SK-N-DZ (cell line): ENCODE measurements at places on chromosomes 4 and X.

- no peak for DNase-seq
Observed at GRCh38 chrX:103157496-103158316, 57.2 kb upstream of the BEX4 start.

DNA sequence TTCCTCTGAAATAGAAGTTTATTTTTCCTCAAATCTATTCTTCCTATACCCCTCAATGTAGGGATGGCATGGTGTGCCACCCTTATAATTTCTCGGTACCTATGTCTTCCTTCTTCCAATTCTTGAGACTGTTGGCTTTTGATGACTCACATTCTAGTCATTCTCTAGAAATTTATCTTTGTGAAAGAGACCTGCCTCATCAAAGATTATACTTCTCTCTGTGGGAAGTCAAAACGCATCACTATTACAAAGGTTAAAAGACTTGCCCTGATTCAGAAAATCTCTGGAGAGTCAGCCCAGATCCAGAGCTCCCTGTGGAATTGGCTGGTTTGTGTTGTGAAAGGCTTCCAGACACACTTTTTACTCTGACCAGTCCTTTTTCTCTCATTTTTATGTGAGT is 65.9 kb upstream of the FSTL5 start:
- no peak for DNase-seq

- DNase-seq, result peak; percentile 67
Observed at GRCh38 chr4:80072228-80072743, 743 bp downstream of the ANTXR2 start.

DNA sequence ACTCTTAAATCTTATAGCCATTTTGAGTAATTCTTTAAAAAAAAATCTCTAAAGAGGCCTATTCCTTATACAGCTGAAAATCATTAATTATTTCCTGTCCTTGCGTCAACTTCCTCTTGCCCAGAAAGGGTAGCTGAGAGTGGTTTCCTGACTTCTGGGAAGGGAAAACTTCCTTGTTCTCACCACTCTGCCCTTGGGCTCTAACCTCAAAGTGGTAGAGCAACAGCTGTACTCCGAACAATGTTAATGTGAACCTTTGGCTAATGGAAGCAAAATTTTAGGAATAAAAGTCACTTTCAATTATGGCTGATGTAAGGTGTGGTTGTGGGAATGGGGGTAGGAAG is 15.3 kb downstream of the KLHL2 start:
- no peak for DNase-seq

- no peak for DNase-seq
Observed at GRCh38 chrX:85108165-85108564, 104.5 kb downstream of the APOOL start.

DNA sequence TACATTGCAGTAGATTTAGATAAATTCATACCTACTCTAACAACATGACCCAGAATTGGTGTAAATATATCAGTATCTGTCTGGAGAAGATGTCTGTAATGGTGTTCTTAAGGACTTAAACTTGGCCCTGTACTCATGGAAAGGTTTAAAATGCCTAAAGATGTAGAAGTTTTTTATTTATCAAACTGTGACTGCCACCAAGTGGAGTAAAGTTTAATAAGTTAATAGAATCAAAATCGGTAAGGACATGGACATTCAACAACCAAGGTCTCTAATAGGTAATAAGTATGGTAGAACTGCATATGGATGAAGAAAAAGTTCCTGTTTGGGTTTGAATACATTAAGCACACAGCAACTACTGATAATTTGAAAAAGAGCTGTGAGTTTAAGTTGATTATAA is 474.0 kb upstream of the NDST3 start:
- no peak for DNase-seq

DNA sequence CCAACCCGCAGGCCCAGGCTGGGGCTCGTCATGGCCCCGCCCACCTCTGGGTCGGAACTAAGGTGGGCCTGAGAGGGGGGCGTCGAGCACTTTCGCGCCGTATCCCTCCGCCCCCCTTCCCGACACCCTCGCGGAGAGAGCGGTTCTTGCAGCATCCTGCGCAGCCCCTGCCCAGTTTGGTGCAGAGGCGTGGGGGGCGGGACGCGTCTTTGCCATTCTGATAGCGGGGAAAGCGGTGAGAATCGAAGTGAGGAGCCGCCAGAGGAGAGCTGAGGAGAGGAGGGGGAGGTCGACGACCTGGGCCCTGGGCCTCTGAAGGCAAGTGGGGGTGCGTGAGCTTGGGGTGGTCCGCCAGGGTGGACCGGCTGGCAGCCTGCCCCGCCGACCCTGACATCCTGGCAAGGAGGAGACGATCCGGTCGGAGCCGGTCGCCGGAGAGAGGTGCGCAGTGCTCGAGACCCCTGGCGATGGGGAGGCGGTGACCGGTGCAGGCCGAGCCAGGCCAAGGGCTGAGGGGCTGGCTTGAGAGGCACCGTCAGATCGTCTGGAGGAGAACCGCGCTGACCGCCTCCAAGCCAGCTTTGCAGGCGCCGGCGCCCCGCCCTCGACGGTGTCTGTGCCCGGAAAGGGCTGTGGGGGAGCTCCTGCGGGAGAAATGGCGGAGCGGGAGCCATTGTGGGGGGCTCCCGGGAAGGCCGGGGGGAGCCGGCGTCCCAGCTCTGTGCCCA is 25.5 kb downstream of the GPRASP3 start:
- DNase-seq, result no peak

DNA sequence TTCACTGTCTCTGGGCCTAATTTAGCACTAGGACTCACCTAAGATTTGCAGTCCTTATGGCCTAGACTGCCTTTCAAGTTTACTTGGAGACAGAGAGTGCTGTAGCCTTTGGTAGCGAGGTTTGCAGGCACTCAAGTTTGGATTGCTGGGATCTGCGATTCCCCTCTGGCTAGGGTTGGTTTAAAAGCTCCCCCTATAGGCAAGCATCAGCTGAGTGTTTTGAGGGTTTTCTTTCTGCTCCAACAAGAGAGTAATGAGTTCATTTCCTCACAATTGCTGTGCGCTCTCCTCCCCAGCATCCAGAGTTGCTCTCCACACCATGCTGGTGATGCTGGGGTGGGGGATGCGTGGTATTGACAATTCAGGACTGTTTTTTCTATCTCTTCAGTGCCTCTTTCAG is 206.9 kb downstream of the GLUD2 start:
- DNase-seq, result no peak

- no peak for DNase-seq
Observed at GRCh38 chr4:123547216-123548165, 150.9 kb downstream of the SPRY1 start.

DNA sequence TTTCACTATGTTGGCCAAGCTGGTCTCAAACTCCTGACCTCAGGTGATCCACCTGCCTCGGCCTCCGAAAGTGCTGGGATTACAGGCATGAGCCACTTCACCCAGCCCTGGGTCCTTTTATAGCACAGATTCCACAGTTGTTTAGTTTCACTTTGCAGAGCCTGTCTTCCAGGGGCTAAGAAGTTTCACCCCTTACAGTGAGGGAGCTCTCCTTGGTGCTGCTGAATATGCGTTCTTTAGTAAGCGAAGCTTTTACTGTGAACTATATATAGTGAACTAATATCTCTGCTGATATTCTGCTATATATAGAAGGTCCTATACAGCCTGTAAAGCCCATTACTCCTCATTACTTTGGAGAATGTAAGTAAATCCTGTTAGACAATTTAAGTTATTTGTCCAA is 4.2 kb downstream of the TCEAL6 start:
- no peak for DNase-seq

DNA sequence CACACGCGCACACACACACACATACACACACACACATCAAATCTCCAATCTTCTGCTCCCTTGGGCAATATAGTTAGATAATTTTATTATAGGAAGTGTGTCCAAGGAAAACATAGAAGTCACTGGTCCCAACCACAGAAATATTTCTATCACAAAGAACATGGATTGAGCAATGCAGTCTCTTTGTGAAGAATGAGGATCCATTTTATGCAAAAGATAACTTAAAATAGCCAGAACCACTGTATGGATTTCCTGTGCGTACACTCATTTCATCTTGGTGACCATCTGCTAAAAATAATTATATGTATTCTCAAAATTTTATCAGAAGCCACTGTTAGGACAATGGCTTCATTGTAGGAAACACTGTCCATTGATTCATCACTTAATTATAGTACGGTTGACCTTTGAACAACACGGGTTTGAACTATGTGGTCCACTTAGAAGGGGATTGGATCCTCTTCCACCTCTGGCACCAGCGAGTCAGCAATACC is 169.6 kb upstream of the MXRA5 start:
- no peak for DNase-seq

DNA sequence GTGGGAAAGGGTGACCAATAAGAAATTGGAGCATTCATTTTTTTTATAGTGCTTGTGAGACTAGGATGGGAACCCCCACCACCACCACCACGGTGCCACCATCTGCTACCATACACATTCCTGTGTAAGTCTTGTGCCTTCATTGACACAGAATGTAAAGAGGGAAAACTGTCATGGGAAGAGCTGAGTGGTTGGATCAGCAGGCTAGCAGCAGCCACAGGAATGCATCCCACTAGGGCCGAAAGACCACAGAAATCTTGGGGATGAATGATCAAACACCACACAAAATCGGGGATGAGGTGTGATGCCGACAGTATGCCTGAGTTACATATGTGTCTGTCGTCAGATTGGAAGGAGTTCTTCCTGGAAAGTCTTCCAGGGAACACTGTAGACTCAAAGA is 69.2 kb downstream of the SRPX start:
- DNase-seq, result no peak

- no peak for DNase-seq
Observed at GRCh38 chr4:105135785-105136184, 10.9 kb upstream of the TET2 start.

GRCh38 chr4:189029976-189030504 is 890.8 kb downstream of the TRIML1 start:
- DNase-seq, result no peak

DNA sequence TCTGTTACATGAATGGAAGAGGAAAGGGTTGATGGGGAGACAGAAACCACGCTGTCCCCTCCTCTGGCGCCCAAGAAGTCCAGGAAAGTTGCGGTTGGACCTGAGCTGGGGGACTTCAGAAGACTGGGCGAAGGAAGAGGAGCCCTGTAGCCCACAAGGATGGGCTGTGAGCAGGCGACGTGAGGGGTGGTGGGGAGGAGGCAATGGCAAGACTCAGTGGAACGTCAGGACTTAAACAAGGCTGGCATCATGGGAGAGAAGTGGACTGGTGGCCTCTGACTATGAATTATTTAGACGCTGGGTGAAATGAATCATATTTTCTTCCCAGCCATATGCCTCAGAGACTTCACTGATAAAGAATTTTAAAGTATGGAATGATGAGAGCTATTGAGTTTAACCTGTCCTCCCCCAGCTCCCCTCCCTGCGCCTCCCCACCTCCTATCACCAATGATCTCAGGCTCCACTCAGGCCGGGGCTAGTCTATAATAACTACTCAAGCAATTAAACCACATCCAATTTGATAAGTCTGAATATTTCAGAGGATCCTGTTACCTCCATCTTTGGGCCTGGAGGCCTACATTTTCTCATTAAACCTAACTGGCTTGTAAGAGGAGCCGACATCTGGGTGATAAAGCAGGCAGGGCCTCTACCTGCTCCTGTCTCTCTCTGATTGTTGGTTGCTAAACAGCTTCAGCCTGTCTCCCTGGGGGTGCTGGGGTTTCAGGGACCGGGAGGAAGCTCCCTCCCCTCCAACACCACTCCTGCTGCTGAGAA is 63.6 kb downstream of the SMIM20 start:
- peak; percentile 90 for DNase-seq

- DNase-seq, result no peak
Observed at GRCh38 chr4:25728886-25729285, 73.2 kb downstream of the SLC34A2 start.

DNA sequence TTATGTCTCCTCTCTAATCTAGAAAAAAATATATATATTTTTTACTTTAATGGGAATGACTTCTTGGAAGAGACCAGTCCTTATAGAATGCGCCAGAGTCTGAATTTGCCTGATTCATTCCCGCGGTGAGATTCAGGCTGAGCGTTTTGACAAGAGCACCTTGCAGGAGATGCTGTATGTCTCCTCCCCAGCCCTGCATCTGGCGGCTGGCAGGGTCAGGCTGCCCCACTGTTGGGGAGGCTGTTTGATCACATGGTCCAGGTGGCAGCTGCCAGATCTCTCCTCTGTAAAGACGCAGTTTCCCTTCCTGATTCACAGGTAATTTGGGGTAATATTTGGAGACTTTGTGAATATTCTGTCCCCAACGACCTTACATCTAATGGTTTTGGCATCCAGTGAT is 9.7 kb downstream of the PDZD4 start:
- DNase-seq, result no peak

- no peak for DNase-seq
Observed at GRCh38 chrX:71216485-71216884, 6.5 kb upstream of the GJB1 start.

- no peak for DNase-seq
Observed at GRCh38 chrX:36983831-36984230, 24.3 kb upstream of the FAM47C start.

GRCh38 chrX:96982161-96982560 is 98.5 kb downstream of the RPA4 start:
- DNase-seq, result no peak

GRCh38 chr4:172953896-172954568 is 214.6 kb upstream of the GALNT7 start:
- DNase-seq, result no peak

- peak; percentile 58 for DNase-seq
Observed at GRCh38 chrX:110008011-110008635, 5.2 kb downstream of the TMEM164 start.

DNA sequence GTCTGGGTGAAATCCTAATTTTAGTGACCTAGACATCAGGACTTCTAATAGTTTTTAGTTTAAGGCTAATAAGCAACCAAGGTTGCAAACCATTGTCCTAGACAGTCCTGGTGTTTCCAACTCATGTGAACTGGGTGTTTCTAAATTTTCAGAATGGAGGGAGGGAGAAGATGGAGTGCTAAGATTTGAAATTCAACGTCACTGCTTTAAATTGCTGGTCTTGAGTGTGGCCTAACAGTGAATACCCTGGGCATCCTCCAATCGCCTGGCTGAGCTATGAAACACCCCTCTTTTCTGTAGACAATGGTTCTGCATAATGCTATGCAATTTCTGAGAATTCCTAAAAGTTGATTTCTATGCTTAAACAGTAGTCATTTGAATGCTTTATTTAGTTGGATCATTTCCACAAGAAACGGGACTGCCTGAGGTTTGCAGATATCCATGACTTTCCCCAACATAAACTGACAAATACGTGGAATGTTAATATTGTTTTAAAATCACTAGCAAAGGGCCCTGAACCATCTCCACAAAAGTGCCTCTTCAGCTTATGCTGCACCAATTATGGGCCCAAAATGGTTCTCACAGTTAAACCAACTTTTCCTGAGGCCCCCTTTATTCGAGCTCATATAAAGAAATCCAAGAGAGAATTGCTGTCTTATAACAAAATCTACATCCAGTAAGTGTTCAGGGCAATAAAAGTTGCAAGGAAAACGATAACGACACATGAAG is 1.1 kb downstream of the FBXL5 start:
- peak; percentile 51 for DNase-seq

DNA sequence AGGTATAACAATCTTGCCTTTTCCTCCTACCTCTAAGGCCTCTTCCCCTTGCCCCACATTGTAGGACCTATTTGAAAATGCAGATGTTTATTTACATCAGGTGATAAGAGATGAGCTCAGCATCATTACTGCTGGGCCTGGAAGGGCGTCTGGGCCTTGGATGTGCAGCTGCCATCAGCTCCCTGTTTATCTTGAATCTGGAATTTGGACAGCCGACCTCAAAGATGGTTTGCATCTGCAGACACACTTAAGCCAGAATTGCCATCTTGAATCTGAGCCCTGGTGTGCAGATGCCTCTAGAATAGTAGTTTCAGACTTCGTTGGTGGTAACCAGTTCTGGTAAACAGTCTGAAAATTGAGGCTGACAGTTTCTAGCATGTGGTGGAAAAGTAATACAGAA is 59.0 kb downstream of the FAM193A start:
- peak; percentile 83 for DNase-seq

GRCh38 chr4:70392057-70392776 is 5.5 kb upstream of the OPRPN start:
- DNase-seq, result no peak
